ENCODE measurements at places on chromosomes 11 and 22. TPM values are rescaled to one million over a fixed set of nuclear protein-coding genes. Genes with fewer than 3 reads are reported as not detected.

OR52L1 gene
- not detected for total RNA-seq

PTPRJ gene
- 16.9 TPM for total RNA-seq

TYMP gene
- total RNA-seq: 7.1 TPM

HTR3A gene
- not detected for total RNA-seq

SYT12 gene
- 2.0 TPM for total RNA-seq

MPZL3 gene
- 1.3 TPM for total RNA-seq

PDGFD gene
- total RNA-seq: 13.0 TPM

TRIM29 gene
- not detected for total RNA-seq

BCO2 gene
- total RNA-seq: 0.38 TPM

OR8D4 gene
- not detected for total RNA-seq

CNTF gene
- 1.1 TPM for total RNA-seq

SRPRA gene
- total RNA-seq: 90.3 TPM

CCDC157 gene
- total RNA-seq: 1.7 TPM

P2RY2 gene
- 0.28 TPM for total RNA-seq

SEPTIN3 gene
- not detected for total RNA-seq

SCO2 gene
- total RNA-seq: 0.56 TPM

KCNK7 gene
- not detected for total RNA-seq

HIC2 gene
- 2.8 TPM for total RNA-seq

TALDO1 gene
- total RNA-seq: 103 TPM

ACRV1 gene
- total RNA-seq: not detected

ANGPTL5 gene
- total RNA-seq: 0.28 TPM

SEC14L3 gene
- total RNA-seq: not detected

RNASEH2C gene
- 59.0 TPM for total RNA-seq

HPX gene
- total RNA-seq: 0.38 TPM

ZC3H7B gene
- total RNA-seq: 47.9 TPM

PEX16 gene
- 20.3 TPM for total RNA-seq

BTBD18 gene
- not detected for total RNA-seq

POLR2F gene
- 30.4 TPM for total RNA-seq

KRTAP5-11 gene
- total RNA-seq: not detected

IL17REL gene
- total RNA-seq: not detected

LIF gene
- 79.2 TPM for total RNA-seq

SPI1 gene
- not detected for total RNA-seq

TRIM6 gene
- total RNA-seq: 5.2 TPM

CSRP3 gene
- not detected for total RNA-seq

LSP1 gene
- 1.3 TPM for total RNA-seq

TMEM25 gene
- 10.9 TPM for total RNA-seq

PAX6 gene
- not detected for total RNA-seq

SPTBN2 gene
- 3.3 TPM for total RNA-seq

KDM4E gene
- total RNA-seq: not detected

SPA17 gene
- 13.0 TPM for total RNA-seq

FAM181B gene
- total RNA-seq: under 0.01 TPM

MRGPRE gene
- total RNA-seq: not detected

IL18 gene
- total RNA-seq: under 0.01 TPM

TSSK2 gene
- total RNA-seq: not detected

TSPAN32 gene
- not detected for total RNA-seq

OR10D3 gene
- not detected for total RNA-seq

LDHAL6A gene
- total RNA-seq: not detected

RASD2 gene
- 0.56 TPM for total RNA-seq

TNKS1BP1 gene
- 85.3 TPM for total RNA-seq

SHANK2 gene
- total RNA-seq: 5.0 TPM

RHOG gene
- 12.3 TPM for total RNA-seq

MS4A15 gene
- total RNA-seq: not detected

SLCO2B1 gene
- total RNA-seq: 0.38 TPM

KRTAP5-9 gene
- total RNA-seq: not detected

OR5AR1 gene
- total RNA-seq: not detected

SCGB1C1 gene
- not detected for total RNA-seq
